ENCODE measurements at places on chromosomes 7 and 10.

DNA sequence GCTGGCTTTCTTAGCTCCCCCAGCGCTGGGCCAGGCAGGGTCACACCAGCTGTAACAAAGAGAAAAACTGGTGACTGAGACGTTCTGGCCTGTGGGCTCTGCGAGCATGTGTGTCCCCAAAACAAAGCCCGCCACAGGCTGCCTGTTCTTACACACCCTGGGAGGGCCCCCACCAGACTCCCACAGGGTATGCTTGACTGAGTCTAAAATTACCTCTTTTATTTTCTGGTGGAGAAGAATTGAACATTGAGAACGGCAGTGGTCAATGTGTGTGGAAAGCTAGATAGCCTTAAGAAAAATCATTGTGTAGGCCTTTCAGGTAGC lies 808 bp downstream of the C10orf71 start:
- no peak for DNase-seq

DNA sequence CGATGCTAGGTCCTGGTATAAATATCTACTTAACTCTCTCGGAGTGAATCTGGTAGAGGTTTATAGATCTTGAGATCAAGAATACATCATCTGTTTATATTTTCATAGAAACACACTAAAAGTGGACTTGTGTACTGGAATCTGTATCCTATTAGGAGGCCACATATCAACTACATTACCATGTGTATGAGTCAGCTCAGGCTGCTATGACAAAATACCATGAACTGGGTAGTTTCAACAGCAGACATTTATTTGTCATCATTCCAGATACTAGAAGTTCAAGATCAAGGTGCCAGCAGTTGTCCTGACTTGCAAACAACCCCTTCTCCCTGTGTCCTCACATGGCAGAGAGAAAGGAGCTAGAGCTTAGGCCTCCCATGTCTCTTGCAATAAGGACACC lies 113.9 kb upstream of the PFKP start:
- no peak for DNase-seq

- no peak for DNase-seq
Measured at GRCh38 chr7:1401011-1401410, 58.3 kb downstream of the MICALL2 start.

DNA sequence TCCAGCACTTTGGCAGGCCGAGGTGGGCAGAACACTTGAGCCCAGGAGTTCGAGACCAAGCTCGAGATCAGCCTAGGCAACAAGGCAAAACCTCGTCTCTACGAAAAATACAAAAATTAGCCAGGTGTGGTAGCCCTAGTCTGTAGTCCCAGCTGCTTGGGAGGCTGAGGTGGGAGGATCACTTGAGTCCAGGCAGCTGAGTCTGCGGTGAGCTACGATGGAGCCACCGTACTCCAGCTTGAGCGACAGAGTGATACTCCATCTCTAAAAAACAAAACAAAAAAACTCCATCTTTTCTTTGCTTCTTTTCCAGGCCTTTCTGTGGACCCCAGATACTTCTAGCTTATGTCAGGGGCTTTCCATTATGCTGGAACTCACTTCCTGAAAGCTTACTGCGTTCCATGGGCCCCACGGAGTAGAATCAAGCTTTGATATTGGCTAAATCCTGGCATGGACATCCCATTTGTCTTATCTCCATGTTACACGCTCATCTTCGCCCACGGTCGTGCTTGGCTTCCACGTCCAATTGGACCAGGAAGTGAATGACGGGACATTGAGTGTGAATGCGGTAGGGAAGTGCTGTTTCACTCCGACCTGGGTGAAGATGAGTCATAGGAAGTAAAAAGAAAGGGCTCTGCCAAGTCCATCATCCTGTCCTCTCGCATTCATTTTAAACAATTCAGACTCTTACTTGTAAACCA lies 45.7 kb downstream of the FAM171A1 start:
- peak; percentile 8 for DNase-seq

GRCh38 chr7:102849079-102849478 lies 63.7 kb upstream of the LRRC17 start:
- no peak for DNase-seq

DNA sequence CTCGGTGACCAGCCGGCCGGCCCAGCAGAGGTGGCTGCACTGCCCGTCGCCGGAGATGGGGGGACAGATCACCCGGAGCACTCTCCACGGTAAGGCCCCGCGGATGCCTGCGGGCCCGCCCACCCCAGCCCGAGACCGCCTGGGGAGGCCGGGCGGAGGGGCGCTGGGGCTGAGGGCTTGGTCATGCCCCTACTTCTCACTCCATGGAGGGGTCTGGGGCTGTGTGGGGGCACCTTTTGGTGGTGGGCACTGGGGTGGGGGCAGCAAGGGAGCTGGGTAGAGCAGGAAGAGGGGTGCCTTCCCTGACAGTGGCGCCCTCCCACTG lies 61.8 kb downstream of the NEURL1 start:
- no peak for DNase-seq

DNA sequence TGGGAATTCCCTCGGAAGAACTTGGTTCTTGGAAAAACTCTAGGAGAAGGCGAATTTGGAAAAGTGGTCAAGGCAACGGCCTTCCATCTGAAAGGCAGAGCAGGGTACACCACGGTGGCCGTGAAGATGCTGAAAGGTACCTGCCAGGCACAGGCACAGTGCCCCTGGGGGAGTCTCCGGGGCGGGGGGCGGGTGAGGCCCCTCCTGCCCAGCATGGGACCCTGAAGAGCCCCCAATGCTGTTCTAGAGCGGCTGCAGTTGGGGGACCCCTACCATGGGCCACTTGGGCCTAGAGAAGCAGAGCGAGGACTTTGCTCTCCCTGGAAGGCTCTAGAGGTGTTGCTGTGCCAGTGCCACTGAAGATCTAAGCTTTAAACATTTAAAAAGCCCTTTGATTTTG lies 21.6 kb upstream of the CSGALNACT2 start:
- no peak for DNase-seq

DNA sequence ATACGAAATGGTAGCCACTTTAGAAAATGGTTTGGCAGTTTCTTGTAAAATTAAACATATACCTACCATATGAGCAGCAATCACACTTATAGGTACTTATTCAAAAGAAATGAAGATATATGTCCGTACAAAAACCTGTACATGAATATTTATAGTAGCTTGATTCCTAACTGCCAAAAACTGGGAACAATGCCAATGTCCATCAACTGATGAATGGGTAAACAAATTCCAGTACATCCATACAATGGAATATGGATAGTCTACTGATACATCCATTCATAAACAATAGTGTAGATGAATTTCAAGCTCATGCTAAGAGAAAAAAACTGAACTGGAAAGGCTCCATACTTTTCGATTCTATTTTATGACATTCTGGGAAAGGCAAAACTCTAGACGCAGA lies 68.5 kb downstream of the AGK start:
- no peak for DNase-seq

DNA sequence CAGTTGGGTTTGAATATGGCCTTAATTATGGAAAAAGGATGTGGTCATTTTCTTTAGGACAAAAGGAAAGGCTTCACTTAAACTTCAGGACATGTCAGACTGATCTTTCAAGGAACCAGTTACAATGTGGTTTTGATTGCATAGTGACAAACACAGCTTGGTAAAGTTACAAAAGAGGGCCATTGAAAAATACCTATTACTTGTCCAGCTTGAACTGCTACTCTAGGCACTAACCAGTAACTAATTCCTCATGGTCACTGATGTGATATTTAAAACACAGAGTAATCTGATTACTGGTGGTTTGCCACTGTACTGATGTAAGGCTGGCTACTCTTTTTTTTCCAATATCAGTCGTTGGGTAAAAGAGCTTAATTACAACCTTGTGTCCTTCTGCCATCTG lies 22.6 kb downstream of the TES start:
- DNase-seq: no peak

DNA sequence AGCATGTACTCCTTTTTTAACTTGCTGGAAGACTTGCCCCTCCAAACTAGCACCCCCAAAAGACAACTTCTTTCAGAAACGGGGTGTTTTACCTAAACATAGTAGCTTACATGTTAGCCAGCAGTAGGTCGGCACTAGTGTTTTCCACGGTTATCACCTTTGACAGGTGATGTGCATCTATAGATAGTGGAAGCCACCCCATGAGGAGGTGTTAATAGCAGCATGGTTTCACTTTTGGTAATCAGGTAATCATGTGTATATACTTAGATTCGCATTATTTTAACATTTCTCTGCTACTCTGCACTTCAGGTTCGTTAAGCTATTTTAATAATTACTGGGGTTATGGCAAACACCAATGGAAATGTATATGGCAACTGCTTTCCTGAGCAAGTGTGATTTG lies 17.6 kb downstream of the SRI start:
- no peak for DNase-seq

DNA sequence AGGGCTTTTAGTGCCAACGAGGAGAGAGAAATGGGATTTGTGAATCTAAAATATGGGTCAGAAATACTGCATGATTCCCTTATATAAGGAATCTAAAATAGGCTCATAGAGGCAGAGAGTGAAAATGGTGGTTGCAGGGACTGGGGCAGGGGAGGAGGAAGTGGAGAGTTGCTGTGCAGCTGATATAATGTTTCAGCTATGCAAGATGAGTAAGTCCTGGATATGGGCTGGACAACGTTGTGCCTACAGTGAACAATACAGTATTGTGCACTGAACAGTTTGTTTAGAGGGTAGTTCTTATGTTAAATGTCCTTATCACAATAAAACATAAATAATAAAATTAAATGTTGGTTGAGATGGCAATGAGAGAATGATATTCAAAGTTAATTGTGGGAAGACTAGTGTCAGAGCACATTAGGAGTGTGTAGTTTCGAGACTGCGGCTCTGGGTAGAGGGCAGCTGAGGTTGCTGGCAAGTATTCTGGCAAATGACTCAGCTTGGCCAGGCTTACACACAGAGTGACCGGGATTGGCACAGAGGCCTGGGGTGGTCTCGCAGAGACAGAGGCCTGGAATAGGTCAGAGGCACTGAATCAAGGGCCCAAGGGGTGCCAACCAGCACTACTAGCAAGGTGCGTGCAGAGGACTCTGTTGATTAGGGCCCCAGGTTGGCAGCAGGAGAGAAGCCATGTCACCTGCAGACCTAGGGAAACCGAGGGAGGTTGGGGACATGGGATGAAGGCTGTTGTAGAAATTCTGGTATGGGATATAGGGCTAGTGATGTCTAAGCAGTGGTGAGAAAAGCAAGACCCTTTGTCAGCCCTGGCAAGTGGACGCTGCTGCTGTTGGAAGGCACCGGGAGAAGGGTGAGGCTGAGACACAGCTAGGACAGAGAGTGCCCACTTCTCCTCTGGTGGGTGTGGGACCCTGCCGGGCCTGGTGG lies 2.8 kb upstream of the DEPP1 start:
- peak; percentile 80 for DNase-seq

Measured in Kasumi-1 (cell line).